ENCODE measurements at places on chromosomes 4 and X.
A peak's percentile ranks its signal among the peaks of the same experiment; 100 is the strongest.

DNA sequence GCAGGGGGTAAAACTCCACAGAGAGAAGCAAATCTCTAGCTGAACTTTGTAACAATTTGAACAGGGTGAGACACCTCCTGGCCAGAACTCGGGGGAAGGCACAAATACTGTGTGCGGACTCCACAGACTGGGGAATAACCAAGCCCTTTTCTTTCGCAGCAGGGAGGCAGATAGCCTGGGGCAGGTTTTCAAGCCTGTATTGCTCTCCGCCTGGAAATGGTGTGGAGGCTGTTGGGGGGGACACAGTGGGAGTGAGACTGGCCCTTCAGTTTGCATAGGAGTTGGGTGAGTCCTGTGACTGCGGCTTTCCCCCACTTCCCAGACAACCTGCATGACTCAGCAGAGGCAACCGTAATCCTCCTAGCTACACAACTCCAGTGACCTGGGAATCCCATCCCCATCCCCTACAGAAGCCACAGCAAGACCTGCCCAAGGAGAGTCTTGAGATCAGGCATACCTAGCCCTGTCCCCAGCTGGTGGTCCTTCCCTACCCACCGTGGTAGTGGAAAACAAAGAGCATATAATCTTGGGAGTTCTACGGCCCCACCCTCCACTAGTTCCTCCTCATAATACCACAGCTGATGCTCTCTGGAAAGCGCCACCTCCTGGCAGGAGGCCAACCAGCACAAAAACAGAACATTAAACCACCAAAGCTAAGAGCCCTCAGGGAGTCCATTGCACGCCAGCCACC, 12.9 kb upstream of the SMPX start:
- DNase-seq = peak; percentile 83

DNA sequence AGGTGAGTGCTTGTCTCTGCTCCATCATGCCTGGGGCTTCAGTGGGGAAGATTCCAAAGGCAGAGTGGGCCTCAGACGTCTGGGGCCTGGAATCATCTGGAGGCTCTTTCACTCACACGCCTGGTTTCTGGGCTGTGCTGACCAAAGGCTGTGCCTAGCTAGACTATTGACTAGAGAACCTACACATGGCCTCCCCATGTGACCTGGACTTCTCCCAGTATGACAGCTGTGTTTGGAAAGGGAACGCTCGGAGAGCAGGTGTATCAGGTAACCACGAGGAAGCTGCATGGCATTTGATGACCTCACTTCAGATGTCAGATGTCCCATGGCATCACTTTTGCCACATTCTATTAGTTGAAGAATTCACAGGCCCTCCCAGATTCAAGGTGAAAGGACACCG, 51.0 kb downstream of the ADGRL3 start:
- no peak for DNase-seq

GRCh38 chr4:1623400-1623799, 60.7 kb downstream of the FAM53A start:
- no peak for DNase-seq

- DNase-seq = no peak
These were observed 35.1 kb downstream of the PSAPL1 start for GRCh38 chr4:7399440-7400234.

GRCh38 chrX:18649498-18649951, 22.4 kb downstream of the RS1 start:
- DNase-seq = no peak

GRCh38 chr4:33029976-33030375, 2309.8 kb downstream of the PCDH7 start:
- DNase-seq = no peak

DNA sequence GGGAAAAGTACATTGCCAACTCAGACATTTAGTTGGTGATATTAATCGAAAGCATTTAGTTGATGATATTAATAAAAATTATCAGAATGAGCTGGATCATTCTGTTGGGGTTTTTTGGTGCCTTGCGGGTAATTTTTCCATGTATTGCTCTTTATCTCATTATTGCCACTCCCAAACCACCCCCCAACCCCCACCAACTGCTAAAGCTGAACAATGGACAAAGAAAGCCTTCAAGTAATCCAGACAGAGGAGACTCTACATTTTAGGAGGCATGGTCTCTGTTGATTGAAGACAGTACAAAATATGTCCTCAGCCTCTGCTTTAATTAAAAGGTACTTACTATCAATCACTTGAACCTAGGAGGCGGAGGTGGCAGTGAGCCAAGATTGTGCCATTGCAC, 22.5 kb downstream of the PDK3 start:
- no peak for DNase-seq

DNA sequence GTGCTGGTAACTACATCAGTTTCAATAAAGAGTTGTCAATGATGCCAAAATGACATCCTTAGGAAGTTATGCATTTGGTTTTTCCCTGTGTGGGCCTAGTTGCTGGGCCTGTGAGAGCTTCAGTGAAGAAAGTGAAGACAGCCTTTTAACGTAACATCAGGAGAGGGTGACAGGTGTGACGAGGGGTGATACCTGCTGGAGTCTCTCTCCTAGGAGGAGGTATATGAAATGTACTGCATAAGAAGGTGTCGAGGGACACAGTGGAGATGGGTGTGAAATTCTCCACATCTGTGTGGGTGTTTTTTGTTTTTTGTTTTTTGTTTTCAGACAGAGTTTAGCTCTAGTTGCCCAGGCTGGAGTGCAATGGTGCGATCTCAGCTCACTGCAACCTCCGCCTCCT, 49.2 kb downstream of the EVC start:
- DNase-seq = no peak

- peak; percentile 37 for DNase-seq
These were observed 166.6 kb downstream of the LDB2 start for GRCh38 chr4:16731776-16732380.

DNA sequence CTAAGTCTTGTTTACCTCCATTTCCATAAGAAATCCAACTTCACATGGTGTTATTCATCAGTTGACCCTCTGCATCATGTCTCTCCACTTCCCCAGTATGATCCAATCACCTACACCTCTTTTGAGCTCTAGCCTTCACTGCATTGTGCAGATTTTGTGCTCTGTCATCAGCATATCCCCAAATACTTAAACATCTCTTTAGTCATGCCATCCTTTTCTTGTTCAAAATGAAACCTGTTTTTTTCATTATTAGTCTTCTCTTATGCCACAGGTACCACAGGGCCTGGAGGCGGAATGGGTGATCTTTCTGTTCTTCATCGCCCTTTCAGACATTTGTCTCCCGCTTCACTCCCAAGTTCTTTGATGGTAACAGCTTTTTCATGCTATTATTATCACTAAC, 382.7 kb upstream of the GALNTL6 start:
- DNase-seq = no peak

DNA sequence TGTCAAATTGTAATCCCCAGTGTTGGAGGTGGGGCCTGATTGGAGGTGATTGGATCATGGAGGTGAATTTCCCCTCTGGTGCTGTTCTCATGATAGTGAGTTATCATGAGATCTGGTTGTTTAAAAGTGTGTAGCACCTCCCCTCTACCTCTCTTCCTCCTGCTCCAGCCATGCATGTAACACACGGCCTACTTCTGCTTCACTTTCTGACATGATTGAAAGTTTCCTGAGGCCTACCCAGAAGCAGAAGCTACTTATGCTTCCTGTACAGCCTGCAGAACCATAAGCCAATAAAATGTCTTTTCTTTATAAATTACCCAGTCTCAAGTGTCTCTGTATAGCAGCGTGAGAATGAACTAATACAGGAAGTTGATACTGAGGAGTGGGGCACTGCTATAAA, 61.7 kb upstream of the DDX60 start:
- DNase-seq = no peak

DNA sequence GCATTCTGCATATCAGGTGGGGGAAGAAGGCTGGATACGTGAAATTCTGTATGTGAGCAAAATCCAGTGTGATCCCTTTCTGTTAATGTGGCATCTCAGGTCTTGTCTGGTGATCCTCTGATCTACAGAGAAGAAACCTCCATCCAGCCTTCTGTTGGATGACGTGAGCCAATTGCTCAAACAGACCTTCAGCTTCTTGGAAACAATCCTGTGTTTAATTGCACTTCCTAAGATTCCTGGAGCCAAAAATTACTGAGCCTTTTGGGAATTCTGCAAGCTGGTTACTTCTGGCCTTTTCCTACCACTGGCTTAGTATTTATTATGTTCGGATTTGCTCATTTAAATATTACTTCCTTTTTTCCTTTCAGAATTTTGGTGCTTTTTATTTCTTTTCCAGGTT, 51.2 kb downstream of the TRIML1 start:
- no peak for DNase-seq

DNA sequence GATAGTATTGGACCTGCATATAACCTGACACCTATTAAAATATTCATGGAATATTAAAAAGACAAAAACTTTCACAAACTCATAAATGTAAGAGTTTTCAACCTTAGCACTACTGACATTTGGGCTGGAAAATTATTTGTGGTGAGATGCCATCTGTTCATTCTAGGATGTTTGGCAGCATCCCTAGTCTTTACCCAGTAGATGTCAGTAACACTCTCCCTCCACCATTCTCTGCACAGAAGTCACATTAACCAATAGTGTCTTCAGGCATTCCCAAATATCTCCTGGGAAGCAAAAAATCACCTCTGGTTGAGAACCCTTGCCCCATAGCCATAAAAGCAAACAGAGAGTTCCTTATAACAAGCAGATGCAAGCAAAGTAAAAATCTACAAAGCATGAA, 41.4 kb upstream of the NDST4 start:
- no peak for DNase-seq

DNA sequence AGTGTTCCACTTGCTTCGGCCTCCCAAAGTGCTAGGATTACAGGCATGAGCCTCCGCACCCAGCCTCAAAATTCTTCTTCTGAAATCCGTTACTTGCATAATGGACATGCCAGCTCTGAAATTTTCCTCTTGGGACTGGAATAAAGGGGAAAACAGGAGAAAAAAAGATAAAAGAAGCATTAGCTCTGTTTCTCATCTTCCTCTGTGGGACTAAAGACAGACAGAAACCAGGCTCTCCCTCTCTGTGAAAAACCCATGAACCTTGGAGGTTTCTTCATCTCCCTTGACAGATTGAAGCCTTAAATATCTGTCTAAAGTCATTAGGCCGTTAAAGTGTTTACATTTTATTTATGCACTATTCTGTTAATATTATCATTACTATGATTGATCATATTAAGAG, 19.4 kb upstream of the PRSS12 start:
- no peak for DNase-seq

DNA sequence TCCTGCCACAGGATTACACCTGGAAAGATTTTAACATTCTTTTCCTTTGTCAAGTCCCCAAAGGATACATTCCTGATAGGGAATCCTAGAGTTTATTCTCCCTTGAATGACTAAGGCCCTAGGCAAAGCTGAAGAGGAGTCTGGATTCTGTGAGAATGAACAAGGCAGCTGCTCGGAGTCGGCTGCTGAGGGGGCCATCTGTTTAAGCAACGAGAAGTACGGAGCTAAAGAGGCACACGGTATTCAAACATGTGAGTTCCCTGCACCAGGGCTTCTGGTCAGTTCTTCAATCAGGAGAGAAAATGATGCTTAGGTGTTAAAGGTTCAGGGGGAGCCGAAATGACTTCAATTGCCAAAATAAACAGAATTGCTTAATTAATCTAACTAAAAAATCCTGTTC, 97.6 kb downstream of the MGST2 start:
- DNase-seq = no peak

DNA sequence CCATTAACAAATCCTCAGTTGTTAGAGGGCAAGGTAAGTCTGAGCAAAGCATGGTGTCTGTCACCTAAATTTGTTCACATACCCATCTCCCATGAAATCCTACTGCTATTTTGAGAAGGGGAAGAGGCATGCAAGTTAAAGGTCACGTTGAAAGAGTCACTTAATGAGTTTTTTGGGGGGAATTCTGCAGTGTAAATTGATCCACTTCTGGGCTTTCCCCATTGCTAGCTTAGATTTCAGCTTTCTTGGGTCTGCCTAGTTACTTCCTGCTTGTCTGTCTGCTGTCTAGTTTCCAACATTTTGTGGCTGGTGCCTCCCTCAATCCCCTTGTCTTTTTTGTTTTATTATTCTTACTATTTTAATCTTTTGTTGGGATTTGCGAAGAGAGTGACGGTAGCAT, 32.0 kb downstream of the CEP135 start:
- DNase-seq = no peak

DNA sequence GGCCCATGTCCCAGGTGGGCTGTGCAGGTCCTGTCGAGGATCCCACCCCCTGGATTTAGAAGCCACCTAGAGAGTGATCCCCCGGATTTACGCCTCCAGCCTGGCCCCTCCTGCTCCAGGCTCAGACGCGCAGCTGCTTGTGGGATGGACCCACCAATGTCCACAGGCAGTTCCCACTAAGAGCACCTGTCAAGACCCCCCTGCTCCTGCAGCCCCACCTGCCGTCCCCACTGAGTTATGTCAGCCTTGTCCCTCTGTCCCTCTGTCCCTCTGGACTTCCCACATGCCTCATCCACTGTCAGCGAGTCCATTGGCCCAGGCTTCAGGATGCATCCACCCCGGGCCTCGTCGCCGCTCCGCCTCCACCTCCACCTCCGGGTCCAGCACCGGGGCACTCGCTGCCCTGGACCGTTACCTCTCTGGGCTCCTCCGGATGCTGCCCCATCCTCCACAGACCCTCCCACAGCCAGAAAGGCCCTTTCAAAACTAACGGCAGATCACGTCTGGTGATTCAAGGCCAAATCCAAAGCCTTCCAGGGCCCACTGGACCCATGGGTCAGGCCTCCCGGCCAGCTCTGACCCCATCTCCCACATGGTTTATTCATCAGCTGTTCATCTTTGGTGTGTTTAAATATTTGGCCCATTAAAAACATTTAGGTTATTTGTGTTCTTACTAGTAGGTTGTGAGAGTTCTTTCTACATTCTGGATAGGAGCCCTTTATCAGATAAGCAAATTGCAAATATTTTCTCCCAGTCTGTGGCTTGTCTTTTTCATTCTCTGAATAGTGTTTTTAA, 28.3 kb downstream of the HTRA3 start:
- DNase-seq = no peak

DNA sequence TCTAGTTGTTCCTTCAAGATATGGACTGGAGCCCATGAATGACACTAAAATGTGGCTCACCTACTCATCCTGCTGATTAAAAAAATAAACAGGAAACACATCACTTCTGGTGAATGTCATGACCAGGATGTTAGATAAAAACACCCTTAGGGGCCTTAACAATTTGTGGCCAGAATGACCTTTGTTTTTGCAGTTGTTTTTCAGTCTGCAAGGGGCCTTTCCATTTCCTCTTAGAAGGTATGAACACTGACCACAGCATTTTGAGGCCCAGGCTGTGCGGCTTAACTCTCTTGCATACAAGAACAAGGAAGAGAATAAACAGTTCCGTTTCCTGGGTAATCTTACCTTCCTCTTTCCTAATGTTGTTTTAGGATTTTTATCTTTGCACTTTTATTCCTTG, 113.2 kb downstream of the IL1RAPL2 start:
- DNase-seq = peak; percentile 42

GRCh38 chrX:150635952-150636351, 57.2 kb upstream of the MTMR1 start:
- peak; percentile 93 for DNase-seq

GRCh38 chrX:55524487-55524886, 34.8 kb upstream of the USP51 start:
- no peak for DNase-seq

- no peak for DNase-seq
These were observed 29.6 kb downstream of the RASL11B start for GRCh38 chr4:52891743-52892142.

GRCh38 chr4:147428583-147428982, 52.3 kb upstream of the EDNRA start:
- DNase-seq = no peak

Measured in M059J (cell line).